Smooth muscle cell of the brain vasculature (primary cell): ENCODE measurements at places on chromosomes 6 and 20.

DNA sequence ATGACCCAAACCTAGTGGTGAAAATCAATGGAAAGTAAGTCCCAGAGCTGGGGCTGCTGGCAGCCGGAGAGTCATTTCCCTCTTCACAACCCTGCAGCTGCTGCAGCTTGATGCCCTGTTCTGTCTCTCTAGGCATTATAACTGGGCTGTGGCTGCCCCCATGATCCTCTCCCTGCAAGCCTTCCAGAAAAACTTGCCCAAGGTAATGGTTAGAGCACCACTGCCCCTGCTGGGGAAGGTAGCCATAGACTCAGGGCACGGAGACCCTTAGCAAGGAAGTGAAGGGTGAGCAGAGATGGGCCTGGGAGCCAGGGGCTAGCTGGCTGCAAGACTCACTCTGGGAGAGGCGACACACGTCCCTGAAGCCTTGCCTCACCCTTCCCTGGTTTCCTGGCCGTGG is 12.0 kb downstream of the LPIN3 start:
- DNase-seq: no peak

DNA sequence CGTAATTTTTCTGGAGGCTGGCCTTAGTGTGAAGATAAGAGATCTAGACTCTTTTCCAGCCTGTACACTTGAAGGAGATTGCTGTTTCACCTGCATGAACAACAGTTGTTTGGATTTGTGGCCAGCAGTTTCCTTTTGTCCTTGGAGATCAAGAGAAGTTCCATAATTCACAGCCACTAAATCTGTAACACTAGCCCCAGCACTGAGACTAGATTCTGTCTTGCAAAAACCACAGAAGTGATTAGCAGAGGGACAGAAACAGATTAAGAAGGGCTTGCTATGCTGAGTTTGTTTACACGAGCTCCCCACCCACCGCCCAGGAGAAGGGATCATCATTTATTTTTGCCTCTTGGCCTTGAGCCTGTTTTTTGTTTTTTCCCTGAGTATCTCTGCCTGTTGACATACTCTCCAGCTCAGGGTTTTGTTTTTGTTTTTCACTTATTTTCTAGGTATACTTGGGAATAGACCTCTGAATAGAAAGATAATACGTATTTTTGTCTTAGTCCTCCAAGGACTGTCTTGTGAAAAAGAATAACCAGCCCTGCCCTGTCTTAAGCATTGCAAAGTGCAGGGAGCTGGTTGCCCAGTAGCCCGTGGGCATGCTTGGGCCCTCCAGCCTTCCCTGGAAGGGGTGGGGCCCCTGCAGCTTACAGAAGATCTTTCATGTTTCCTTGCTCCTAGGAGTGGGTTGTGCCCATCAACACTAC is 93.1 kb upstream of the SOX4 start:
- DNase-seq: no peak

GRCh38 chr20:10954908-10955580 is 281.2 kb upstream of the JAG1 start:
- DNase-seq: peak; percentile 41

DNA sequence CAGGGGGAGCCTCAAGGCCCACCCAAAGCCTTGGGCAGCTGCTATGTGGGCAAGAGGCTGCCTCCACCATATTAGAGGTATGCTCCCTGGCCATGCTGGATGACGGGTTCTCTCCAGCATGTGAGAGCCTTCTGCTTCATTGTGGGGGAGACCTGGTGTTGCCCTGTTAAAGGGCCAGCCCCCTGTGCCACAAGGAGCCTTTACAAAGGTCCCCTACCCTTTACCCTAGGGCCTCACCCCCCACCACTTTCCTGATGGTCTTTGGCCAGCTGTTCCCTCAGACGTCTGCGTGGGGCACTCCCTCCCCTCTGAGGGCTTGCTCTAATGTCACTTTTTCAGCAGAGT is 5.2 kb downstream of the ADIG start:
- no peak for DNase-seq

GRCh38 chr6:131383421-131384411 is 189.3 kb upstream of the ARG1 start:
- DNase-seq: no peak
